CD4-positive, alpha-beta memory T cell (primary cell): ENCODE measurements at places on chromosomes 3 and 15.

GRCh38 chr15:62404194-62404985 lies 239.3 kb upstream of the C2CD4B start:
- no peak for DNase-seq

DNA sequence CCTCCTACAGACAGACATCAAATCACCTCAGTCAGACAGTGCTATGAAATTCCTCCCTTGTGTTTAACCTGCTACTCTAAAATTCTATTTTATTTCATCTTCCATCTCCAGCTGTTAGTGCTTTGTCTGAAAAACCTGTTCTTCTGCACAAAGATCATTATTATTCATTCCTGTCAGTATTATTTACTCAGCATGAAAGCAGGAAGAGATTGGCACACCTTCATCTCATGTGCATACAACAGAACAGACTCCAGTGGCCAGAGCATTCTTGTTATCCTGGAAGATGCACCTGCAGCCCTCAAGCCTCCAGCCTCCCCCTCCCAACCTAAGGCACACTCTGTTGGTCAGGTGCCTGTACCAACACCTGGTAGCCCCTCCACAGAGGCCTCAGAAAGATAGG lies 1.8 kb upstream of the ROPN1B start:
- no peak for DNase-seq

GRCh38 chr3:102687851-102688555 lies 253.2 kb downstream of the ZPLD1 start:
- DNase-seq, result no peak

DNA sequence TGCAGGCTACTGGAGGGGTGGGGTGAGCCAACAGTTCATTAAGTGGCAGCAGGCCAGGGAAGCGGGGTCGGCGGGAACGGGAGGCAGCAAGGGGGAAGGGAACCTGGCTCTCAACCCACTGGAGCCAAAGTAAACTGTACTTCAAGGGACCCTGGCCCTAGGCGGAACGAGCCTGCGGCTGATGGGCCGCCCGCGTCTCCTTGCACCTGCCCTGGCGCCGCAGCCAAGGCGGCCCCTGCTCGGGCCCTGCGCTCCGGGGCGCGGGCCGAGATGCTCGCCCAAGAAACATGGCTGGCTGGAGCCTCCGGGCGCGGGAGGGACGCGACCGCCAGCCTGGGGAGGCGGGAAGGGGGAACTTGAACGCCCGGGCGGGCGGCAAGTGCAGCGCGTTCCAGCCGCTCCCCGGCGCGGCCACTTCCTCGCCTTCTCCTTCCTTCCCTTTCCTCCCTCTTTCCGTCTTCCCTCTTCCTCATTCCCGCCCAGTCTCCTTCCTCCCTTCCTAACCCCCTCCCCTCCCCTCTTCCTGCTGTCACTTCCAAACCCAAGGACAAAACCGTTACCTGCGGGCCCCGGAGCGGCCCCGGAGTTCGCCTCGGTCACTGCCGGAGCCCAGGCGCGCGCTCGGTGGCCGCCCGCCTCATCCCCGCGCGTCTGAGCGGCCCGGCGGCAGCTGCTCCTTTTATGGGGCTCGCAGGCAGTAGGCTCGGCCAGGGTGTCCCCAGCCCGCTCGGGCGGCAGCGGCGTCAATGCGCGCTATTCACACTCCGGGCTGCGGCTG lies 489.7 kb downstream of the MAGI1 start:
- DNase-seq, result no peak

DNA sequence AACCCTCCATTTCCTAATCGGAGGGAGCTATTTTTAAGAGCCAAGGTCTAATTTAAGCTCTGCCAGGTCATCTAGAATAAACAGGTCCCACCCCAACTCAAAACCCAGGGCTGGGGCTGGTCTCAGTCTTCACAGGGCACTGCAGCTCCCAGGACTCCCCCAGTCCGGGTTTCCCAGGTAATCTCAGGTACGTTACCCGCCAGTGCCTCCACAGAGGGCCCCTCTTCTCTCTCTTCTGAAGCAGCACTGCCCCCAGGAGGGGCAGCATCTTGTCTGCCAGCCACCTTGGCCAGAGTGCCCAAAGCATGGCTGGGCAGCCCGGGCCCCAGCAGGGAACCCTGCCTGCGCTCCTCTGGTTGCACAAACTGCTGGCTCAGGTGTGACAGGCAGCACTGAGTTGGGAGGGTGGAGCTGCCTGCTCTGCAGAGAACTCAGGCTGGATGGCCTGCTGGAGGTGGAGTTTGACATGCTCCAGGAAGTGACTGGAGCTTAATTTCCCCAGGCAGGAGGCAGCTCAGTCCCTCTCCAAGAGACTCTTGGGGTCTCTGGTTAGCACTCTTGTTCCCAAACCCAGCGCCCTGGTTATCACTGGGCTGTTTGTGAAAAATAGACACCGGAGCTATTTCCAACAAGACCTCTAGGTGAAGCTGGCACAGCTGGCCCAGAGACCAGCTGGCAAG lies at the start of gene PLA2G4F:
Gene PLA2G4F (minus strand): TSS at position 394 of the 680 bp plus-strand sequence. CDS start 87 bp downstream, at position 307.
- no peak for DNase-seq

GRCh38 chr3:82636177-82636576 lies 874.7 kb upstream of the GBE1 start:
- DNase-seq, result no peak

GRCh38 chr15:38517312-38517975 lies 47.2 kb downstream of the RASGRP1 start:
- DNase-seq, result no peak

- no peak for DNase-seq
Observed at GRCh38 chr15:63792584-63792983, 41.2 kb downstream of the HERC1 start.

DNA sequence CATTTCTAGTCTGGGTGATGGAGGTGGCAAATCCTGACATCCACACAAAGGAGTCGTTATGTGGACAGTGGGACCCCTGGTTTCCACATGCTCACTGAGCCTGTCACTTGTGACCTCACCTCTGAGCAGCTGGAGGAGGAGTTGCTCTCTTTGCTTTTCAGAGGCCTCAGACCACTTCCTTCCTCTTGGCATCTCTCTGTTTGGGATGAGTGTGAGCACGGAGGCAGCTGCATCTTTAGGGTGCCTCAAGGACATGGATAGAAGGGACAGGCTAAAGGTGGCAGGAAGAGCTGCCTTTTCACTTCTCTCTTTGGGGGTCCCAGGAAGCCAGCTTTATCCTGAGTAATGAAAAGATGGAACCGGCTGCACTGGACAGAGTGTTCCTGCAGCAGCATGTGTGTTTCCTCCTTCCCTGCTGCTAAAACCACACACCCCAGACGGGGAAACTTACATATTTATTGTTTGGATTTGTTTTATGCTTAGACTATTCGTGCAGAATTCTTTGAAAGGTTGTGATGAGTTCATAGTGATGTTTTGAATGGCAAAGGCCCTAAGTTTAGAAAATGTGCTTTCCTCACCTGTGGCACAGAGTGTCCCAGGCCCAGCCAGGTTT lies 31.8 kb downstream of the GPR171 start:
- DNase-seq, result peak; percentile 46

DNA sequence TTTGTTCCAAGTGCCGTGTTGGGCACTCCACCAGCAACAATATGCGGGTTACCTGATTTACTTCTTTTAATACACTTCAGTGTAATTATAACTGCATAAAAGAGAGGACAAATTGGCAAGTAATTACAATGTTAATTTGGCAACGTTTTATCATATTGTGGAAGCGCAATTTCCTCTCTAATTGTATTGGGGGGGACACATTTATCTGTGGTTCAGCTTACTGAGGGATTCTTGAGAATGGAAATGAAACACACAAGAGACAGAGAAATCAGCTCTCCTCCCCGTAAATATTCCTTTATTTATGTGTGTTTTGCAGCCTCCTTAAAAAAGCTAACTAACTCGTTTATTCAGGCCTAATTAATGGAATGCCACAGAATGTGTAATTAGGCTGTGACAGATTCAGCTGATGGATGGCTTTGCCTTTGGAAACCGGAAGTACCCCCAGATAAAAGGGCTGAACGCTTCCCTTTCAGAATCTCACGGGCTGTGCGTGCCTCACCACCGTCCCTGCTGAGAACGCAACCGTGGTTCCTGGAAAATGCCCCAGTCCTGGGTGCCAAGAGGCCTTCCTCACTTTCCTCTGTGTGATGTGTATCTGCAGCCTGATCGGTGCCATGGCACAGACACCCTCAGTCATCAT lies 247.1 kb upstream of the ST8SIA2 start:
- DNase-seq, result no peak

DNA sequence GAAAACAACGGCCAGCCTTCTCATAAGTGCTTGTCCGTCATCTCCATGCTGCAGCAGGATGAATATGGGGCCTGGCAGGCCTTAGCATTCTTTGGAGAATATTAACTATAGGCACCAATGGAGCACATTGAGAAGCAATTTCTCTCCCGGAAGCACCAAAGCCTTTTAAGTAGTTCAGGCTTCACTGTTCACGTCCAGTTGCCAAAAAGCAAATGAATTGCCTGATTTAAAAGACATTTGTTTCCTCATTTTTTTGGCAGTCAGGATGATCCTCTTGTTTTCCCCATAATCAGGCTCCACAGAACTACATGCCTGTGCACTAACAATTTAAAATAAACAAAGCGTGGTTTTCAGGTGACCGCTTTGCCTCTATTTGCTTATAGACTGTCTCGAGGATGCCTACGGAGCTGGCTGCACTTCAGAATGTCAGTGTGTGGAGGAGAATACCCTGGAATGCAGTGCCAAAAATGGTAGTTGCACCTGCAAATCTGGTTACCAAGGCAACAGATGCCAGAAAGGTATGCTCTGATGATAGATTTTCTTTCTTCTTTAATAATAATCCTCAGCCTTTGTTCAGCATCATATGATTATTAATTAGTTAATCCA lies 725.2 kb upstream of the GOLIM4 start:
- no peak for DNase-seq

GRCh38 chr3:127677541-127678314 lies 5.0 kb downstream of the ABTB1 start:
- DNase-seq, result no peak

- no peak for DNase-seq
Observed at GRCh38 chr3:3334491-3334890, 155.0 kb upstream of the CRBN start.

DNA sequence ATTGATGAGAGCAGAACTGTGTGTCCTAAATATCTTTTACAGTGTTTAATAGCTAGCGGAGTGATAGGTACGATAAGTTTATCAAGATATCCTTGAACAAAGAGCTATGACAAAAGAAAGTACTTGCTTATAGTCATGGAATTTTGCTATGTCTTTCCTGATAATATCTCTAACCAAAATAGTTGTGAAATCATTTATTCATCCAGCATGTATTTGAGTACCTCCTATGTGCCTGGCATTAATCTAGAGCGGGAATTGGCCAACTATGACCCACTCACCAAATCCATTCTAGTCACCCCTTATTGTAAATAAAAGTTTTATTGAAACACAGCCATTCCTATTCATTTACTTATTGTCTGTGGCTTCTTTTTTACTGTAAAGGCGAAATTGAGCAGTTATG lies 46.6 kb downstream of the ZFAND6 start:
- DNase-seq, result no peak

GRCh38 chr3:196645096-196645495 lies 5.6 kb downstream of the NRROS start:
- no peak for DNase-seq

- no peak for DNase-seq
Observed at GRCh38 chr3:12815719-12816118, 19.2 kb downstream of the CAND2 start.

DNA sequence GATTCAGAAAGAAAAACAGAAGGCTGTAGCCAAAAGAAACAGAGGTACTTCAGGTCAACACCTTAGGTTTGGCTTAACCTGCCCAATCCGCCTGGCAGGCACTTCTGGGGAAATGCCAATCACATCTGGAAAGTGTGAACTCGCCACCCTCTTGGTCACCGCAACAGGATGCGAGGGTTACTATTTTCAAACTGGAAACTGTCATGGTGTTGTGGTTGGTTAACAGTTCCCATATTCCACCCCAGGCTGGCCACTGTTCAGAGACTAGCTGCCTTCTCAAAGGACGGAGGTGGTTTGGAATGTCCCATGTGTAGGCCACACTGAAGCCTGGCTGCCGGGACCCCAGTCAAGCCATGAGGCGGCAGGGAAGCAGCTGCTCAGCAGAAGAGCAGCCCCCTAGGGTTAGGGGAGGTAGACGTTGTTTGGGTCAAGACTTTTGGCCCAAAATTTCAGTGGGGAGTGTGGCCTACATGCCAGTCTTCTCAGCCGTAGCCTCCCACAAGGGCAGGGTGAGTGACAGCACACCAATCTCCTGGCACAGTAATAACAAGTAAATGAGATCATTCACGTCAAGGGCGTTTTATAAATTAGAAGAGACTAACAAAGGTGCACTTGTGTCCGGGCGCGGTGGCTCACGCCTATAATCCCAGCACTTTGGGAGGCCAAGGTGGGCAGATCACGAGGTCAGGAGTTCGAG lies 54.6 kb downstream of the UMPS start:
- DNase-seq, result no peak

DNA sequence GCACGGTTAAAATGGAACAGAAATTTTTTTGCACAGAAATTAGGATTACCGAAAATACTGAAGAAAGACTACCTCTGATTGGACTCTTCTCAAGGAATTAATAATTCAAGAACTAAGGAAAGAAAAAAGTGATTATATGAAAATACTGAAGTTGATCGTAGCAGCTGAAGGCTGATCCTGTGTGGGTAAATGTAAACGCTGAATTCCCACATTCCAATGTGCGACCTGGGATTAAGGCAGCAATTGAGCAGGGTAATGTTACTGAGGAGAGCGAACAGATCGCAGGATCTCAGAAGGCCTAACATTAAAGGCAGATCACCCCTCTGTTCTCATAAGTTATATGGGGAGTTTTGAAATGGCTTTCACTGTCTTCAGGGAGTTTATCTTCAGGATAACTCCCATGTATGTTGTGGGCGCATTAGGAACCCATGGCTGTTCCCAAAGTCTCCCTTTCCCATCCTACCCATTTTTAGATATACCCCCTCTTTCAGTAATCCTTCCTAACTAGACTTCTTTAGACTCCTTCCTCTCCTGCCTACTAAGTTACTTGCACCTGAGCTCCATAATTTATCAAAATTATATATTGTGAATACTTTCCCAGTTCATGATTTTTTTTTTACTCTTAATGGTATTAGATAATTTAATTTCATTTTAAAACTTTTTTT lies 1.0 kb upstream of the UBL7 start:
- DNase-seq, result no peak

DNA sequence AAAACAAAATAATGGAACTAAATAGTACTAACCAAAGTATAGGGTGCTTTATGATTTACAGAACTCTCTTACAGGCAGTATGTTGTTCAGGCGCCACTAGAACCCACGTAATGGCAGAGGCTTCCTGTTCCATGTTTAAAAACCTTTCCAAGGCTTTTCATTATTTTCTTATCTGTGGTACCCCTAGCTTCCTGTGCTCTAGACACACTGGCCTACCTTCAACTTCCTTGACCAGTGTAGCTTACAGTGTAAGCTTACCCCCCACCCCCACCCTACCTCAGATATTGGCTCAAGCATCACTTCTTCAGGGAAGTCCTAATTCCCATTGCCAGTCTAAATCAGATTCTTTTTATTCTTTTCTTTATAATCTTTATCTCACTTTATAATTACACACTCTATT lies 2.9 kb downstream of the NR2C2 start:
- no peak for DNase-seq

- no peak for DNase-seq
Observed at GRCh38 chr3:3675801-3676200, 123.4 kb upstream of the LRRN1 start.
